ENCODE measurements at places on chromosomes 1 and 21.
A peak's percentile ranks its signal among the peaks of the same experiment; 100 is the strongest.

DNA sequence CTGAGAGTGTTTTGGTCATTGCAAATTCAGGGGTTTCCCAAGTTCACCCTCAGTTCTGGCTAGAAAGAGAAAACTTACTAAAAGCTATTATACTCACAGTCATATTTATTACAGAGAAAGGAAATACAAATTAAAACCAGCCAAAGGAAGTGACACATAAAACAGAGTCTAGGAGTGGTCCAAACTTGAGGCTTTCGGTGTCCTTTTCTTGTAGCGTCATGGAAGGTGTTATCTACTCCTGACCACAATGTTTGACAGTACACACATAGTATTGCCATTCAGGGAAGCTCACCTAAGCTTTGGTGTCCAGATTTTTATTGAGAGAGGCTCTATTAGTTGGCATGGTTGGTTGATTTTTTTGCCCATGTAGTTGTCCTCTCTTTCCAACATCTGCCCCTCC, 59.0 kb downstream of the SLC35A3 start:
- no peak for DNase-seq

DNA sequence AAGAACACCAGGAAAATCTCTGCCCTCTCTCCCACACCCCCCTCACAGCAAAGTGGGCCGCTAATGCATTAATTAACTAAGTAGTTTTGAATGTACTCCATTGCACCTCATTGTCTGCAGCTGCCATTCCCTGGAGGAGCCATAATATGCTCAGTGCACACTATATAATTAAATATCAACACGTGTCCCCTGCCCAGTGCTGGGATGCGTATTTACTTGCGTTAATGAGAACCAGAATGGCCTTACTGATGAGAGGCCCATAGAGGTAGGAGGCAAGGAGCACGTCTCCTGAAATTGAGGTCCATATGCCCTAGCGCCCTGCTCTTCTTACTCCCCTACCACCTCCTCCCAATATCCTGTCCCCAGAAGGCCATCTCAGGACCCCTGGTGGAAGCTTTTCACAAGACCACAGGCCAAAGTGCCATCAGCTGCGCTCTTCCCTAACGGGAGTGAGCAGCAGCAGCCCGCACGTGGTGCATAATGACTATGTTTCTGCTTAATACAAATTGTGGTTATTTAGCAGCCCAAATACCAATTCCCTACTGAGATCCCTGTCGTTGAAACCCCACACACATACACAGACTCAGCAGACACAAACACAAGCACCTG, 76.8 kb downstream of the PLXNA2 start:
- DNase-seq, result no peak

- DNase-seq, result no peak
These were observed 154.8 kb upstream of the GRIK3 start for GRCh38 chr1:37189111-37189510.

- no peak for DNase-seq
These were observed 167.1 kb upstream of the KCNJ15 start for GRCh38 chr21:38089763-38090046.

DNA sequence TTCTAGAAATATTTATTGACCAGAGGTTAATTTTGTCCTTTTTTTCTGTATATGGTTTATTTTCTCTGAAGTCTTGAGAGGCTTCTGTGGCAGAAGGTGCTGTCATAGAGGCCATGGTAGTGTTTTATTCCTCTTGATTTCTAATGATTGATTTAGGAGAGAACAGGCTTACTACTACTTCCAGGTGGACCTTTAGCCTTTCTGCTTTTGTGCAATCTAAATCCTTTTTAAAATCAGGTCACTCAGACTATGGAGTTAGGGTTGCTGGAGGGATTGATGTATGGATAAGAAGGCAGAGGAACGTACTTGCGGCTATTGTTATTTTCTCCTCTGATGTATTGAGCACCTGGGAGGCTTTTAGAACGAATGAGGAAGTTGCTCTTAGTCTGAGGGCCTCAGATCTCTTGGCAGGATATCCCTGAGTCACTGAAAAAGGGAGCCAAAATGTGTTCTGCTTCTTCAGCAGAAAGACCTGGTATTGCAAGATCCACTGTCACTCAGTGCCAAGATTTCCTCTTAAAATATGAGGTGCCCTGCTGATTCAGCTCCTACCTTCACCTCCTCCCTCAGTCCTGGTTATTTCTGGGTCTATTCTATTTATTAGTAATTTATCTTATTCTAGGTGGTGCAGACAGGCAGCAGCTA, 277.4 kb downstream of the ZNF648 start:
- no peak for DNase-seq

GRCh38 chr1:117638759-117639158, 32.9 kb downstream of the TENT5C start:
- DNase-seq, result no peak

DNA sequence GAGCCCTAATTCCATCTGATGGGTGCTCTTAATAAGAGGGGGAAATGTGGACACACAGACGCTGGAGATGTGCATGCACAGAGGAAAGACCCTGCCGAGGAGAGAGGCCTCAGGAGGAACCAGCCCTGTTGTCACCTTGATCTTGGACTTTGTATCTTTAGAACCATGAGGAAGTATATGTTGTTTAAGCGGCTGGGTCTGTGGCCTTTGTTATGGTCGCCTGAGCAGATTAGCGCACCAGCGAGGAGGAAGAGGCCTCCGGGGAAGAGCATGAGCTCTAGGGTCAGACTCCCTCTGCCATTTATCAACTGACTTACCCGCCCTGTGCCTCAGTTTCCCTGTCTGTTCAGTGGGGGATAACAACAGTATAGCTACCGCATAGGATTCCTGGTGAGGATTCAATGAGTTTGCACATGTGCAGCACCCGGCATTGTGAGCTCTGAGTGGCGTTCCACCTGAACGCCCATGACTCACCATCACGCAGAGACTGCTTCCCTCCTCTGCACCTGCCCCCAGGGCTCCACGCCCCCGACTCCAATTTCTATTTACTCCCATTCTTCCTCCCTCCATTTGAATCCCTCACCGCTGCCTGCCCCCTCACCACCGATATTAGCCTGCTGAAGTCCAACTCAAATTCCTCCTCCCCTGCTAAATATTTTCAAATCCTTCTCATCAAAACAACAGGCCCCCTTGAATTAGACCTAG, 67.2 kb downstream of the ATP5PO start:
- DNase-seq, result no peak

GRCh38 chr1:100721526-100722207, 2.1 kb downstream of the VCAM1 start:
- DNase-seq, result peak; percentile 96

GRCh38 chr1:21491488-21492355, 17.5 kb upstream of the ALPL start:
- DNase-seq, result no peak

DNA sequence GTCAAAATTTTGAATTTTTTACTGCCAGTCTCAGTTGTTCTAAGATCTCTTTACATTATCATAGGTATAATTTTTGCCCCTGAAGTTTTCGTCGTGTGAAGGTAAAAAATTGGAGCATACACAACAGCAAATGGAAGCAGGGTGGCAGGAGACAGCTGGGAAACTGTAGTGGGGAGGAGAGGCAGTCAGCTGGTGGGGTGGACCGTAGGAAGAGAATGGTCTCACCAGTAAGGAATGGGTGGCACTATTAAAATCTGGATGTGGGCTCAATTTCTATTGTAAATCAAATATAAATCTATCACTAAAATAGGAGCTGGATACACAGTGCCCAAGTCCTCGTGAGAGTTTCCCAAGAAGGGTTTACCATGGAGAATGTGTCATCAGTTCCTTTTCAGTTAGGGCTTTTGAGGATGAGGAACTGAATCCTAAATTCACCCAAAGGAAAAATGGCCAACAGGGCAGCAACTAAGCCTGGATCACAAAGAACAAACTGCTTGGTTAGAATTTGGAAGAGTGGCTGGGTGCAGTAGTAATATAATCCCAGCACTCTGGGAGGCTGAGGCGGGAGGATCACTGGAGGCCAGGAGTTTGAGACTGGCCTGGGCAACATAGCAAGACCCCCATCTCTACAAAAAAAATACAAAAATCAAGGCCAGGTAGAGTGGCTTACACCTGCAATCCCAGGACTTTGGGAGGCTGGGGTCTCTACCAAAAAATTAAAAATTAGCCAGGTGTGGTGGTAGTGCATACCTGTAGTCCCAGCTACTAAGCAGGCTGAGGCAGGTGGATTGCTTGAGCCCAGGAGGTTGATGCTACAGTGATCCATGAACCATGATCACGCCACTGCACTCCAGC, 10.5 kb upstream of the IRF2BP2 start:
- no peak for DNase-seq

- no peak for DNase-seq
These were observed 9.6 kb upstream of the TNFRSF25 start for GRCh38 chr1:6475381-6476133.

GRCh38 chr1:10793129-10793651, 3.3 kb downstream of the CASZ1 start:
- no peak for DNase-seq

- DNase-seq, result peak; percentile 73
These were observed 35.9 kb upstream of the CTTNBP2NL start for GRCh38 chr1:112359961-112360767.

DNA sequence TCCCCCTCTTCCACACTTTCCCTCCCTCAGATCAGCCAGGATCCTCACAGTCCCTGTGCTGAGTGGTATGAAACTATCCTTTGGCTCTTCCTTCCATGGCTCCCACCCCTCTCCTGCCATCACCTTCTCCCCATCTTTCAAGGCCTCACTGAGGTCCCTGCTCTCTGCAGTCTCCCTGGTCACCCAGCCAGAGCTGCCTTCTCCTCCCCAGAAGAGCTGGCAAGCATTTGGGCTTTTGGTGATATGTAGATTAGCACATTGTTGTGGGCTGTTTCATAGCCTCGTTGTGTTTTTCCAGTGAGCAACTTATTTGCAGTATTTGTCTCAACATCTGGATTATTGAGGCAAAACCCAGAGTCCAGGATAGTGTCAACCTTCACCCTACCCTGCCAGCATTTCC, 2.2 kb downstream of the CSF1 start:
- DNase-seq, result no peak

DNA sequence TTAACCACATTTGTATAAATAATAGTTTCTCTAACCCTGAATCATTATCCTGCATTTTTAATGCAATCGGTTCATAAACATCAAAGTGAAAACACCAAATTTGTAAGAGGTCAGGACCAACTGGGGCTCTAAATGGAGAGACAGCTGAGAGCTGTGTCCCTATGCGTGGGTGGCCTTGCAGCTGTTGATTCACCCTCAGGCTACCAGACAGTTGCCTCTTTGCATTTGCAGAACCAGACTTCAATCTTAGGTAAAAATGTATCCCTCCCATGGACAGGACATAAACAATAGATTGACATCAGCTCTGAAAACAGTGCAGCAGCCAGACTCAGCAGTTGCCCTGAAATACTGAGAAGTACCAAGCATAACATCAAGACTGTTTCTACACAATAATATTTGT, 8.8 kb upstream of the TGFB2 start:
- no peak for DNase-seq

GRCh38 chr1:6972399-6972798, 187.1 kb downstream of the CAMTA1 start:
- no peak for DNase-seq

- no peak for DNase-seq
These were observed 65.2 kb downstream of the TMCO4 start for GRCh38 chr1:19734472-19734999.

DNA sequence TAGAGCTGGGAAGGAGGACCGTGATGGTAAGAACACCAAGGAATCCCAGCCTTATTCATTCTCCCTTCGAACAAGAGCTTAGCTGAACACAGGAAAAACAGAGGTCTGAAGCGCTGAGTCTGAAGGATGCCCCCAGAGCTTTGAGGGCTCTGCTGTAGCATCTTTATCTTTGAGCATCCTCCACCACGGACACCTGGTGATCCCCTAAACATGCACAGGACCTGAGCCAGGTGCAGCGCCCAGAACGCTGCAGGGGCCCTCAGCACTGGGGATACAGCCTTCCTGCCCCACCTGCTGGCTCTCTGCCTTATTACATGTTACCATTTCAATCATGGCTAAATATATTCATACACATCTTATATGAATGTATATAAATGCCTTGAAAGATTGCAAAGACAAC, 7.7 kb upstream of the GPATCH4 start:
- DNase-seq, result no peak

GRCh38 chr21:37472581-37472980, 106.0 kb downstream of the DYRK1A start:
- DNase-seq, result no peak

GRCh38 chr1:30662291-30662840, 61.0 kb downstream of the MATN1 start:
- no peak for DNase-seq

DNA sequence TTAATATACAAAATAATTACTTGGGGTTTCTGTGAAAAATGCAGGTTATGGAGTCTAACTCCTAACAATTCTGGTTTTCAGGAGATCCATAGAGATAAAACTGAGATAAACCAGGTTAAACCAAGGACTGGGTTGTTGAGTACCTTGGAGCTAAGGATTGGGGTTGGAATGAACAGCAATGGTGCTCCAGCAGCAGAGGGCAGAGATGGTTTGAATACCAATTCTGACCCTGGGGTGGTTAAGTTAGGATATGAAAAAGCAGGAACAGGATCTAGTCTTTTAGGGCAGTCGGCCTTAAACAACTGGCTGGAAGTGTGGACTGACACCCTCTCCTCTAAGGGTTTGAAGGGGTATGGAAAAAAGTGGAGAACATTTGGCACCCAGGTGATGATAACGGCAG, 53.0 kb downstream of the UROD start:
- DNase-seq, result no peak

DNA sequence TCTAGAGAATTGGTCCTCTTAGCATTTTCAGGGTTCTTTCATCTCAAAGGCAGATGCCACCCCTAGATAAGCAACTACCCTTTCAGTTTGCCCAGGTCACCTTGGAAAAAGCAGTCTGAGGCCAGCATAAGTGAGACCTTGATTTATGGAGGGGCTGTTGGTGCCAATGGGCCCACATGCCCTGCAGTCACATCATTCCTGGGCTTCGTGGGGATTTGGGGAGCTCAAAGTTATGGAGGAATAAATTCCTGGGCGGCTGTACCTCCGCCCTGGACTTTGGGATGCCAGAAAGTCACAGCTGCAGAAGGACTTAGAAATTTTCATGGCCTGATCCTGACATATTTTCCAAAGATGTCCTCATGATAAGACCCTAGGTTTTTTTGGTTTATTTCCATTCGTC, 2.7 kb upstream of the SDHB start:
- no peak for DNase-seq

- DNase-seq, result no peak
These were observed 89.5 kb downstream of the VWA5B1 start for GRCh38 chr1:20380175-20380574.

DNA sequence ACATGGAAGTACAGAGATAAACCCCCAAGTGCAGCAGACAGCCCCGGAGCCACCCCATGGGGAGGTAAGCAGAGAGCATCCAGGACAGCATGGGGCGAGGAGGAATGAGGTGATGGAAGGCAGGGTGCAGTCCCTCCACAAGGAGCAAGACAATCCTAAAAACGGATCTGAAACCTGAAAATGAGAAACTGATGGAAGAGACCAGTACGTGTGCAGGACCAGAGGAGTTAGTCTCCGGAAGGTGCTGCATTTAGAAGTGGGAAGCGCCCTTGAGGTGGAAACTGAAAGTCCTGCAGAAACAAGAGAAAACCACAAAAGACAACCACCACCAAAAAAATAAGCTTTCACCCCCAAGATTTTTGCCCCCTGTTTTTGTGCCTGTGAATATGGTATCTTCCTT, 17.4 kb upstream of the DDOST start:
- DNase-seq, result no peak

Data from AG09319 (cell line).